ENCODE measurements at places on chromosomes 13 and 19. TPM values are rescaled to one million over a fixed set of nuclear protein-coding genes. Genes with fewer than 3 reads are reported as not detected.
A peak's percentile ranks its signal among the peaks of the same experiment; 100 is the strongest.

The RUBCNL gene
- not detected for total RNA-seq

The ZNF878 gene
- total RNA-seq, result not detected

The ACTMAP gene
- total RNA-seq, result 2.1 TPM

The LILRA2 gene
- total RNA-seq, result 0.53 TPM

The SLC7A9 gene
- not detected for total RNA-seq

The LILRA5 gene
- total RNA-seq, result 0.38 TPM

The FOSB gene
- total RNA-seq, result 4.6 TPM

DNA sequence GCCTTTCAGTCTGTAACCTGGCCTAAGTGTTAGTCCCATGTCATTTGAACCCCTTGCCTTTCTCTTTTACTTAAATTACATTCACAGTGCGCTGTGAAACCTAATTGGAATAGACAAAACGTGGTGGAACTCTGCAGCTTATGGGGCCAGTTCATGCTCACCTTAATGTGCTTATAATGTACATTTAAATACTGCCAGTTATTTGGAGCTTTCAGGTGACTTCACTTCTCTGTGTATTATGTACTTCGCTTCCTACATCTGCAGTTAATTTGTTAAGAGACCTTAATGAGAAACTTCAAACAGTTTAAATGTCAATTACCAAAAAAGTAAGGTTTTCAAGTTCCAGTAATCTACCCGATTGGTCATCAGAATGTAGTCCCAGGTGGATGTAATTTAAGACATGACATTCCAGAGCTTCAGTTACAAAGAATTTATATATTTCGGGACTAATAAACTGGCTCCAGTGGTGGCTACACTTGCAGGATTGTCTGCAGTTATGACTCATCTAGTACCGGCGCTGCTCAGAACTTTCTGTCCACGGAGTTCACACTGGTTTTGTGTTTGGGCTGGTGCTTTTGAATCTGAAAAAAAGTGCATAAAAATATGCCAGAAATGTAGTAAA is 125.3 kb downstream of the TM9SF2 start:
- DNase-seq, result no peak
- peaks cover 20% of the 10 kb centered on the region for H3K4me1 ChIP-seq
- H3K27me3 ChIP-seq, result no peaks in the 10 kb centered on the region
- H3K36me3 ChIP-seq, result no peaks in the 10 kb centered on the region
- no peak overlapping the region for H3K4me3 ChIP-seq

- no peaks in the 10 kb centered on the region for H3K27me3 ChIP-seq
- H3K4me3 ChIP-seq, result peak overlapping the region; percentile 44
- peak overlapping the region; percentile 92 for H3K27ac ChIP-seq
Observed at GRCh38 chr19:13012390-13012689, 17.1 kb downstream of the NFIX start.

DNA sequence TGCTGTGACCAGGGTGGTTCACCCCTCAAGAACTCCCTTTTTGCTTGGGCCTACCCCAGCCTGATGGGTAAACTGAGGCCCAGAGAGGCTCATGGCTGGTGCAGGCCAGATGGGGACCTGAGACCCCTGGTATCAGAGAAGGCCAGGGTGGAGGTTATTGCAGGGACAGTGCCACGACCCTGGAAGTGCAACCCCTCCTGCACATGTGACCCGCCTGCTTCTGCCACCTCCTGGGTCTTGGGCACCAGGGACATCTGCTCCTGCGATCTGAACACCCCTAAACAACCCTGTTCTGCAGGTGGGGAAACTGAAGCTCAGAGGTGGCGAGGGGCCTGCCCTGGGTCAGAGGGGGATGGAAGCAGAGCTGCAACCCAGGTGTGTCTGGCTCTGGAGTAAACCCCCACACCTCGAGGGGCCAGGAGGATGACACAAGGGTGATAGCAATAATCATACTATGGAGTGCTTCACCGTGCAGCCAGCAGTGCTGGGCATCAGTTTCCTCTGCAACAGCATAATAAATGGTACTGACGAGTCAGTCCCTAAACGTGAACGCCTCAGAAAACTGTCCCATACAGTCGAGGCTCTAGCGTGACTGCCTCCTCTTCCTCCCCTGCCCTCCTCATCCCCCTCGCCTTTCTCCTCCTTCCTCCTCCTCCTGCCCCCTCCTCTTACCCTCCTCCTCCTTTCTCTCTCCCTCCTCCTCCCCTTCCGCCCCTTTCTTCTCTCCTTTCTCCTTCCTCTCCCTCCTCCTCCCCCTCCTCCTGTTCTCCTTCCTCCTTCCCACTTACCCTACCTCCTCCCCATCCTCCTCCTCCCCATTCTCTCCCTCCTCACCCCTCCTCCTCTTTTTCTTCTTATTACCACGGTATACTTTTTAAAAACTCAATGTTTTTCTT is 4.3 kb downstream of the YJEFN3 start:
- no peak overlapping the region for H3K27ac ChIP-seq
- DNase-seq, result no peak
- H3K36me3 ChIP-seq, result no peaks in the 10 kb centered on the region
- H3K4me1 ChIP-seq, result peaks cover 14% of the 10 kb centered on the region

- DNase-seq, result no peak
- H3K27me3 ChIP-seq, result no peaks in the 10 kb centered on the region
- no peak overlapping the region for H3K27ac ChIP-seq
- no peak overlapping the region for H3K4me3 ChIP-seq
- H3K36me3 ChIP-seq, result peaks cover 27% of the 10 kb centered on the region
Observed at GRCh38 chr19:5563008-5563431, 4.7 kb downstream of the TINCR start.

GRCh38 chr13:36882829-36883390 is 37.1 kb downstream of the SMAD9 start:
- no peak for DNase-seq
- H3K4me1 ChIP-seq, result no peaks in the 10 kb centered on the region
- no peak overlapping the region for H3K27ac ChIP-seq
- no peaks in the 10 kb centered on the region for H3K36me3 ChIP-seq

DNA sequence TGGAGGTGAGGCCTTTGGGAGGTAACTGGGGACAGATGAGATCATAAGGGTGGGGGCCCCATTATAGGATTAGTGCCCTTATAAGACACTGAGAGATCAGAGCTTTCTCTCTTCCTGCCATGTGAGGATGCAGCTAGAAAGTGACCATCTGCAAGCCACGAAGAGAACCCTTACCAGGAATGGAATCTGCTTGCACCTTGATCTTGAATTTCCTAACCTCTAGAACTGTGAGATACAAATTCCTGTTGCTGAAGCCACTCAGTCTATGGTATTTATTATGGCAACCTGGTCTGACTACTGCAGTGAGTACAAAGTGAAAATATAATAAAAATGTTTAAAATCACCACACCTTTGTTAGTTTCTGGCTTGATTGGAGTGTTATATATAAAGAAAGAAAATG is 388.0 kb downstream of the LMO7 start:
- H3K36me3 ChIP-seq, result no peaks in the 10 kb centered on the region
- H3K27me3 ChIP-seq, result no peaks in the 10 kb centered on the region
- H3K4me3 ChIP-seq, result no peak overlapping the region
- no peak overlapping the region for H3K27ac ChIP-seq

- no peaks in the 10 kb centered on the region for H3K4me1 ChIP-seq
- no peak overlapping the region for H3K4me3 ChIP-seq
- no peaks in the 10 kb centered on the region for H3K27me3 ChIP-seq
- no peak overlapping the region for H3K27ac ChIP-seq
- no peak for DNase-seq
- no peaks in the 10 kb centered on the region for H3K36me3 ChIP-seq
Observed at GRCh38 chr13:58302349-58302748, 670.8 kb downstream of the PCDH17 start.

Data from esophagus squamous epithelium (tissue), 5 donors.